ENCODE measurements at places on chromosomes 1 and 21.

DNA sequence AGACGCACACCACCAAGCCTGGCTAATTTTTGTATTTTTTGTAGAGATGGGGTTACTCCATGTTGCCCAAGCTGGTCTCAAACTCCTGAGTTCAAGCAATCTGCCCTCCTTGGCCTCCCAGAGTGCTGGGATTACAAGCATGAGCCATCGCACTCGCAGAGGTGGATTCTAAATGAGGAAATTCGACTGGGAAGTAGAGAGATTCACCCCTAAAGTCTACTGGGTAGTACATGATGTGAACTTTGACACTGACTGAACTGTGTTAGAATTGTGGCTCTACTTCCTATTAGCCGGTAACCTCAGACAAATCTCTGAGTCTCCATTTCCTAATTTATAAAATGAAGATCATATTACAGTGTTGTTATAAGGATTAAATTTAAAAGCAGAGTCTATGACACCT lies 276.0 kb upstream of the NR5A2 start:
- DNase-seq: no peak

GRCh38 chr1:72606216-72606810 lies 324.0 kb upstream of the NEGR1 start:
- no peak for DNase-seq

- peak; percentile 36 for DNase-seq
These were observed at the start of gene G0S2 for GRCh38 chr1:209674957-209675564. TSS of gene G0S2 (plus strand) at chr1:209675412. CDS start at chr1:209675685, 273 bp downstream.

DNA sequence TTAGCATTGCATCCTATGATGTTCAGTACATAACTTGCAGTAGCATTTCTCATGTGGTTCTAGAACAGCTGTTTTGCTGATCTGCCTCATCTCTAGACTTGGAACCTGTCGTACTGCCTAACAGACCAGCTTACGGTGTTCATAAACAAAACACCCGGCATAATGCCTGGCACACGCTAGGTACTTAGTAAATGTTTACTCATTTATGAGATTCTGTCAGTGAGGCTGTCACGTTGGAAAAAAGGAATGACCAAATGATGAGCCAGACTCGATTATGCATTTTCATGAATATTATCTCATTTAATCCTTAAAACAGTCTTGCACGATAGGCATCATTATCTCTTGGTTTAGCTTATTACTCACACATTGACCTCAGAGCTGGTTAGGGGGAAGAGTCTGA lies 46.4 kb downstream of the CACHD1 start:
- no peak for DNase-seq

DNA sequence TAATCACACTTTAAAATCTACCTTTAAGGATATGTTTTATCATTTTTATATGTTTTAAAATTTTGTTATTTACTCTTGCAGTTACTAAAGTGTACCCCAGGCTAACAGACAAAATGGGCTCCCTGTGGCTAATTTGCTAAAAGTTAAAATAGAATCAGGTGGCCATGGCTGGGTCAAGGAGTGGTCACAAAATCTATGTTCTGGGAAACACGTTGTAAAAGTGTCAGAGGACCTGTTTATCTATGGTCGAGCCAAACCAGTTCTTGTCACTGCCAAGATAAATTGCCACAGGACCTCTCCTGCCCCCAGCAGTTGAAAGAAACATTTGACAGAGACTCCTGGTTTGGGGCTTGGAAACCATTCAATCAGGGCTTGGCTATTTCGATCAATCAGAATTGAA lies 21.2 kb upstream of the TTLL7 start:
- DNase-seq: no peak

- DNase-seq: no peak
These were observed 79.9 kb downstream of the DMRTA2 start for GRCh38 chr1:50343323-50343722.

GRCh38 chr1:37325010-37325409 lies 149.4 kb upstream of the ZC3H12A start:
- no peak for DNase-seq

DNA sequence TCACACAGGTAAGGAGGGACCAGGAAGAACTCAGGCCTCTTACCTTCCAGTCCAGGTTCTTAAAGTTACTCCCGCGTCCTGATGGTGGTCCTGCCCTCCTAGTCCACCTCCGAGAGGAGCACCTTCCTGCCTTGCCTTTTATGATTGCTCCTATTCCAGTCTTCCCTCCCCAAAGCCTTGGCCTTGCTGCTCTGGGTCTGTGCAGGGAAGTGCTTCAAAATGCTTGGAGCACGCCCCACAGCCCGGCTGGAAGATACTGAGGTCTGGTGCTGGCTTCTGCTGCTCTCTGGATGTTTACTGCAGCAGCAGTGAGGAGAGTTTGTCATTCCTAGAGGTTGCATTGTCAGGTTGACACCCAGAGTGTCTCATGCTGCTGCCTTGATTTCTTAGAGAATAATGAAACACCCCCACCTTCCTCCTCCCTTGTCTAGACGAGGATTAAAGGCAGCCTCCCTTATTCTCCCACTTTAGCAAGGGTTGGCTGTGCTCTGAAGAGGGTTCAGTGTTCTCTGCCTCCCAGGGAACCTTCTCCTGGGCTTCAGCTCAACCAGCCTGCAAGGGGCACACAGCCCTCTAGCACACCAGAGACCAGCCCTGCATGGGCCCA lies 142.2 kb upstream of the CACNA1E start:
- no peak for DNase-seq

DNA sequence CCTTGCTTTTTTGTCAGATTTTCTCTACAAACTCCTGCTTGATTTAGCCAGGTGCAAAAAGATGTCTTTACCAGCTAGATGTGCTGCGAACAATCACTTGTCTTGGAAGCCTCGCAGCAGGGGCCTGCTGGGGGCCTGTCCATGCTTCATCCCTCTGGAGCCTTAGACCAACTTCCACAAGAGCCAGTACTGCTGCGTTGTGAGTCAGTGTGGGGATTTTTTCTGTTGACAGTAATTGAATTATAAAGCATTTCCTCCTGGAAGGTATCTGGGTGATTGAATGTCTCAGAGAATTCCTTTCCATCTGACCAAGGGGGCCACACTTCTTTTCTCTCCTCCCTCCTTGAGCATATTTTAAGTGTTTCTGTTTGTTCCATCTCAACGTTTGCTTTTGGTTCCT lies 40.4 kb upstream of the LDLRAP1 start:
- peak; percentile 76 for DNase-seq

GRCh38 chr1:55654171-55654570 lies 439.0 kb upstream of the USP24 start:
- DNase-seq: no peak

GRCh38 chr1:31725134-31725533 lies 21.3 kb upstream of the COL16A1 start:
- DNase-seq: no peak

DNA sequence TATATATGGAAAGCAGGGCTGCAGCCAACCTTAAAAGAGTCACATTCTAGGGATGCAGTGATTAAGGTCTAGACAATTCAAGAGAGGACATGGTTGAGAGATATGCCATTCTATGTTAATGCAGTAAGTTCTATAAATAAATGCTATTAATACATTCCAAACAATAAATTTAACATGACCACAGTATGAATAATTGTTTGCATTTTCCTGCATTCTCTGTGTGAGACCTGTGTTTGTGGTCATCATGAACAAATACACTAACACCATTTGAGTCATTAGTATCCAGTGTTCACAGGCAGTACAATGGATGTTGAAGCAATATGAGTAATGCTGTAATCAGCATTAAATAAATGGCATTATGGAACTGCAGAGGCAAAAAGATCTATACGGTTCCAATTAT lies 5.5 kb upstream of the ZRANB2 start:
- DNase-seq: peak; percentile 87

DNA sequence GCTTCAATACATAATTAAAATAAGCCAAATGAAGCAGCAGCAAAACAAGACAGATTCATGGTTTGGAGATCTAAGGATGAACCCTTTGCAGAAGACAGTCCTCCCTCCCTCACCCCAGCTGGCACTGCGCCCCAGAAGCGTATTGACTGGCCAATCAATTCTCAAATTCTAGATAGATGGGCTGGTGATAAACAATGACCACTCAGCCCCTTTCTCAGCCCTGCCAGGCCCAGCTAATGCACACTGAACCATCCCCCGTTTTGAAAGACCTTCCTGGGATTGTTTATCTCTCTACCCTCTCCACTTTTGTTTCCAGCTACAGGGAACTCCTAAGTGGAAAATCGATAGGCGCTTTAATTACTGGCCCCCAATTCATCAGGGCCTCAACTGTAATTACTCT lies 29.0 kb downstream of the TNR start:
- no peak for DNase-seq

- DNase-seq: no peak
These were observed 436.5 kb downstream of the LMO4 start for GRCh38 chr1:87765057-87765680.

DNA sequence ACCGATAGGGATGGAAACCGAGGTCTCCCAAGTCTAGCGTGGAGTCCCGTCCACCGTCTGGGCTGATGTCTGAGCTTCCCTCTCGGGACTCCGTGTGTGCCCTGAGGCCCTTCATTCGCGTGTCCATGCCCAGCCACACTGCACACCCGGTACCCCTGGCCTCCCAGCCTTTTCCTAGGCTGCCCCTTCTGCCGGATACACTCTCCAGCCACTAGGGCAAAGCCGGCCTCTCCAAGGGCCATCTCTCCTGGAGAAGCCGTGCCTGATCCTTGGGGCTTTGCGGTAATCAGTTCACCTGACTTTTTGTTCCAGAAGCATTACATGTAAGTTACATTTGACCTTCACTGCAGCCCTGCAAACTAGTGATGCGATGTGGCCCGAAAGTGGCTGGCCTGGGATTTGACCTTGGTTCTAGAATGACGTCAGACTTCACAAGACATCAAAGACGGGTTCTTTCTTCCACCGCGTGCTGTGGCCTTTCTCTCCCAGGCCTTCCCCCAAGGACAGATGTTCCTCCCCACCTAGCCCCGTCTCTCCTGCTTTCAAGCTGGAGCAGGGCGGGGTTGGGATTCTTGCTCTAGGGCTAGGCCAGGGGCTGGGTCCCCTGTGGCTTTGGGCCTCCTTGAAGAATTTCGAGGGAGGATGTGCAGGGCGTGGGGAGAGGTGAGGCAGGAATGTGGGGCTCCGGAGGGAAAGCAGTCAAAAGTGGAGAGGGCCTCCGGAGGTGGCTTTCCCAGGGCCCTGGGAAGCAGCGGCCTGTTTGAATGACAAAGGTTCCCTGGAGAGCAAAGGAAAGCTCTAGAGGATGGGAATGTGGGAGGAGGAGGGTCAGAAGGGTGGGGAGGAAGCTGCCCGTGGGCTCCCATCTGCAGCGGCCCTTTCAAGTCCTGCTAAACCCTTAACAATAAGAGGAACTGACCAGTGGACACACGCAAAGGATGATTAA lies 49.7 kb upstream of the SLC2A1 start:
- DNase-seq: no peak

GRCh38 chr1:19802269-19802668 lies 2.6 kb upstream of the TMCO4 start:
- no peak for DNase-seq

DNA sequence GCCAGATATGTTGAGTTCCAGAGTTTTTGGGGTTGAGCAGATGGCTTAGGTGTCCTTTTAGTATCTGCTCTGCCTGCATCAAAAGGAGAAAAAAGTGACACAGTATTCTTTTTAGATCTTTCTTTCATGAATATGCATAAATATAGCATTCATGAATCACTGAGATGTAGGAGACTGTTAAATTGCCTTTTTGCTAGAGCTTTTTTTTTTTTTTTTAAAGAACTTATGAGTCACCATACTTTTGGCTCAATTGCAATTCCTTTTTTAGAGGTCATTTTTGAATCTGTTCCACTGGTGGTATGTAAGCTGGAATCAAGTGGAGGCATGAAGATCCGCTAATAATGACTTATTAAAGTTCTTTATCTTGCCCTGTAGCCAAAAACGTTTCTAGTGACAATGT lies 480.9 kb upstream of the ZRANB2 start:
- peak; percentile 78 for DNase-seq

DNA sequence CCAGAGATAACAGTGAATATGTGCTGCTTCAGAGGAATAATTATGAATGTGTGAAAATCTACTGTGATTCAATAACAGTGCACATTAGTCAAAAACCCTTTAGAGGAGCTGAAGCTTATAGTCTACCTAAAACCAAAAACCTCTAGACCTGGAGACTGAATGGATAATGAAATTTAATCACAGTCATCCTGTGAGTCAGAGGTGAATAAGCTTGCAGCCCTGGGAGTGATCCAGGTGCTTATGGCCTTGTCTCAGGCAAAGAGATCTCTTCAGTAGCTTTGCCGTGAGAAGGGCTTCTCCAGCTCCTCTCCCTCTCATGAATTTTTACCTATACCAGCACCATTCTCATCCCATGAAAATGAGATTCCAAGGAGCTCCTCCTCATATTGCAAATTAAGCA lies 81.3 kb upstream of the RGS4 start:
- DNase-seq: no peak

All from fibroblast of skin of scalp (primary cell).